Activated T-helper 1 cell treated with anti-CD3 and anti-CD28 coated beads, Interleukin-12 subunit alpha, Interleukin-12 subunit beta, Interleukin-2, Interleukin-4 antibody, amounts not matched to agents 30 ng/mL and 10 ng/mL and 1 ng/mL, durations not matched to agents 14 hours and 24 hours and 36 hours (primary cell): ENCODE measurements at places on chromosomes 3 and 15. TPM values are rescaled to one million over a fixed set of nuclear protein-coding genes. Genes with fewer than 3 reads are reported as not detected.

DNA sequence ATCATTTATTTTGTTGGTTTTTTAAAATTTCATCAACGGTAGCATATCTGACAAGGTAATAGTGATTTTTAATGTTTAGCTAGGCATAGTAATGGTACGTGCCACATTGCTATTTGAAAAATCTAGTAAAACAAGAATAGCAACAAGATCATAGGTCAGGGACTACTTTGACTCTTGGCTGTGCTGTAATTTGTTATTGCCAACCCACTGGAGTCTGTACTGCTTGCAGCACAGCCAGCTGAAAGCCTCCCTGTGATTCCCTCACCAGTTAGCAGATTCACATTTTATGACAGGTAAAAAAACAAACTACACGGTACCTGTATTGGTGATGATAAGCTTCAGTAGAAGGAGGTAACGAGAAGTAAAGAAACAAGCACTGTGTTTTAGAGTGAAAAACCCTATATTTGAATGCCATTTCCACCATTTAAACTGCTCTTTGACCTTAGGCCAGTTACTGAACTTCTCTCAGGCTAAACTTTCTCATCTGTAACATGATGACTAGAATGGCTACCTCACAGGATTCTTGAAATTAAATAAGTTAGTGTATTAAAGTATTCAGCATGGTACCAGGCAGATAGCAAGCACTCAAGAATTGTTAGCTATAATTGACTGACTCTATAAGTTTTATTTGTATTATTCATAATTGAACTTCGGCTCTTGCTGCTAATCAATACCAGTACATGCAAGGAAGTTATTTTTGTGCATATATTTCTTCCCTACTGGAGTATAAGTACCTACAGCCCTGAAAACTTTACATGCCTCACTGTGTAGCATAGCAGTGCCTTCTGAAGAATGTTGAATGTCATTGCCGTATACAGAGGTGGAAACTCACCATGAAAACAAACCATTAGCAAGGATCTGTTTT is 16.1 kb downstream of the FILIP1L start:
- H3K4me1 ChIP-seq: peaks cover 15% of the 10 kb centered on the region
- H3K4me3 ChIP-seq: no peak overlapping the region
- H3K27me3 ChIP-seq: no peaks in the 10 kb centered on the region
- no peak for DNase-seq
- H3K27ac ChIP-seq: no peak overlapping the region
- H3K36me3 ChIP-seq: peaks cover 21% of the 10 kb centered on the region

NMNAT3 gene
- total RNA-seq: 1.1 and 1.2 TPM in 2 replicates

IL17RB gene
- 0.91 and 1.2 TPM in 2 replicates for total RNA-seq

- no peak overlapping the region for H3K27ac ChIP-seq
- H3K27me3 ChIP-seq: peaks cover 3% of the 10 kb centered on the region
- no peak for DNase-seq
- peaks cover 5% of the 10 kb centered on the region for H3K4me1 ChIP-seq
- peaks cover 3% of the 10 kb centered on the region for H3K36me3 ChIP-seq
These were observed 145.9 kb upstream of the LIPC start for GRCh38 chr15:58285921-58286278.

DNA sequence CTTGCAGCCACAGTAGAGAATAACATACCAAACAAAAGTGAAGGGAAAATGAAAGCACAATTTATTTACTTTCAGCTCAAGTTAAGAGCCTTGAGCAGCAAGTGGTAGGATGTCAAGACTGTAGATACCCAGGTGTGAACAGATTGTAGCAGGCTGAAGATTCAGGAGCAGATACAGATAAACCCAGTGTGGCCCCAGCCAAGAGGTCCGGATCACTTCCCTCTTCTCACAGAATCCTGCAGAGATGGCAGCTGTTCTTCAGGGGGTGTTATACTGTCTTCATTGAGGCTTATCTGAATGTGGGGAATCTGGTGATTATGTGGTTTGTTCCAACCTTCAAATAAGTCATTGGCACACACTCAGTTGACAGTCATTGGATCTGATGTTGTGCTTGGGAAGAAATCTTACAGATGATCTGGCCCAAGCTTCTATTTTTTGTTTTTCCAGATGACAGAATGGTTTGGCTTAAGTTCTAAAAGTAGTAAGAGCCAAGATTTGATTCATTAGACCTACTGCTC is 2.2 kb downstream of the STARD9 start:
- no peak overlapping the region for H3K27ac ChIP-seq
- peaks cover 25% of the 10 kb centered on the region for H3K27me3 ChIP-seq
- peak overlapping the region; percentile 16 for H3K4me3 ChIP-seq
- peaks cover 7% of the 10 kb centered on the region for H3K36me3 ChIP-seq
- H3K4me1 ChIP-seq: peaks cover 54% of the 10 kb centered on the region

DNA sequence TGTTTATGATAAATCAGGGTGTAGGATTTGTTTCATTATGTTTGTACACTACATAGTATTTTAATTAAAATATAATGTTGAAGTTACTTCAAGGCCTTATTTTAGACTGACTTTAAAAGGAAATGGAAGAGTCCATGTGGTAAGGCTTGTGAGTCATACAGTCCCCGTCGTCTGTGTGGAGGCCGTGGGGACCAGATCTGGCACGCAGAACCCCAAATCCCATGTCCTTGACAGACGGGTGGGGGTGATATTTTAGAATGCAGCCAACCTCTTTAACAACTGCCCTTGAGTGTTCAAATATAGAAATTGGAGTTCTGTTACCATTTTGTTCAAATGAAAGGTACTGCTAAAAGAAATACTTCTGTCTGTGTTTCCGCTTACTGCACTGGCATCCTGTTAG is 35.8 kb downstream of the ABHD17C start:
- H3K27ac ChIP-seq: no peak overlapping the region
- no peak for DNase-seq
- no peaks in the 10 kb centered on the region for H3K36me3 ChIP-seq
- no peaks in the 10 kb centered on the region for H3K4me1 ChIP-seq
- H3K27me3 ChIP-seq: no peaks in the 10 kb centered on the region

CPN2 gene
- total RNA-seq: not detected in 2 replicates

ITIH1 gene
- not detected in 2 replicates for total RNA-seq

GRCh38 chr15:68275165-68275746 is 2.3 kb upstream of the FEM1B start:
- no peak overlapping the region for H3K27ac ChIP-seq
- peaks cover 16% of the 10 kb centered on the region for H3K36me3 ChIP-seq
- DNase-seq: no peak
- H3K4me1 ChIP-seq: peaks cover 45% of the 10 kb centered on the region

WDR93 gene
- total RNA-seq: not detected in 2 replicates

DNA sequence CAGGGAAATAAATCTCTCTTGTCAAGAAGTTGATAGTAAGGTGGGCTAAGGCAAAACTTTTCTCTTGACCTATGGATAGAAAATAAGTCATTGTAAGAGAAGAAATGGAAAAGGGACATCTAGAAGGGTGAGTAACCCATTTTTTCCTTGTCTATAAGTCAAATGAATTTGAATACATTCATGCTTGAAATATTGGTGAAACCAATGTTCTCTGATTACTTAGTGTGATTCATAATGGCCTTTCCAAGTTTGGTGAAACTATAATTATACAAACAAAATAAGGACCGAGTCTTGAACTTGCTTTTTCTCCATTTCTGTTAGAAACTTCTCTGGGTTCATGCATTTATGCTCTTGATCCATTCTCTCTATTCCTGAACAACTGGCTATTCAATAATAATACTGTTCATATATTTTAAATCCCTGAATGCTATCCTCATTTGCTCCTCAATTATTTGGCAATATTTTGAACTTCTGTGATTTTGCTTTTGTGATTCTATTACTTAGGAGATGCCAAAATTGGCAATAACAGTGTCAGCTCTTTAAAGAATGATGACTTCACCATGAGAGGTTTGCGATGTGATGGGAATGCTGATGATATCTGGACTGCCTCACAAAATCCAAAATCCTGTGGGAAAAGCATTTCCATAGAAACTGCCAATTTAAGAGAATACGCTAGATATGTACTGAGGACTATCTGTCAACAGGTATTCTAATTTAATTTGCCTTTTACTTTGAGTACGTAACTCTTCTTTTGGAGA is 12.3 kb downstream of the P2RY12 start:
- DNase-seq: no peak
- no peaks in the 10 kb centered on the region for H3K36me3 ChIP-seq
- H3K4me3 ChIP-seq: no peak overlapping the region
- H3K4me1 ChIP-seq: no peaks in the 10 kb centered on the region
- H3K27me3 ChIP-seq: peaks cover 7% of the 10 kb centered on the region
- H3K27ac ChIP-seq: no peak overlapping the region

GRCh38 chr15:40493089-40493840 is 22.5 kb downstream of the CHST14 start:
- H3K27me3 ChIP-seq: peaks cover 12% of the 10 kb centered on the region
- H3K4me3 ChIP-seq: peak overlapping the region; percentile 2
- H3K36me3 ChIP-seq: no peaks in the 10 kb centered on the region

GRCh38 chr15:37933666-37934065 is 774 bp upstream of the TMCO5A start:
- no peaks in the 10 kb centered on the region for H3K36me3 ChIP-seq
- no peak overlapping the region for H3K27ac ChIP-seq
- DNase-seq: no peak

DLL4 gene
- 0.29 and 0.36 TPM in 2 replicates for total RNA-seq

GASK1A gene
- not detected in 2 replicates for total RNA-seq

DNA sequence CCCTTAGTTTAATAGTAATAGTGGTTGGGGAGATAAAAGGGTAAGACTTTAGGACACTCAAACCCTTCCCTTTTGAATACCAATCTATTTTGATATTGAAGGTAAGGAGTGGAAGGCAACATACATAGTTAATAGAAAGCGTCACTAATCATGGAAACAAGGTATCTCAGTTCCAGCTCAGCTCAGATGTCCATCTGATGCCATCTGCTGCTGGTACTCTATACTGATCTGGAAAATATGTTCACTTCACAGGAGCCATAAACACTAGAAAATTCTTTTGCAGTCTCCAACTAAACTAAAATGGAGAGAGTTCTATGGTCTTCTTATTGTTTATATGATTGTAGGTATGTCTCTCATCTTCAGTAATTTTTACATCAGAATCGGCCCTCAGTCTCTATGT is 1777.1 kb downstream of the OTOL1 start:
- no peaks in the 10 kb centered on the region for H3K36me3 ChIP-seq
- no peak overlapping the region for H3K27ac ChIP-seq
- DNase-seq: no peak

DNA sequence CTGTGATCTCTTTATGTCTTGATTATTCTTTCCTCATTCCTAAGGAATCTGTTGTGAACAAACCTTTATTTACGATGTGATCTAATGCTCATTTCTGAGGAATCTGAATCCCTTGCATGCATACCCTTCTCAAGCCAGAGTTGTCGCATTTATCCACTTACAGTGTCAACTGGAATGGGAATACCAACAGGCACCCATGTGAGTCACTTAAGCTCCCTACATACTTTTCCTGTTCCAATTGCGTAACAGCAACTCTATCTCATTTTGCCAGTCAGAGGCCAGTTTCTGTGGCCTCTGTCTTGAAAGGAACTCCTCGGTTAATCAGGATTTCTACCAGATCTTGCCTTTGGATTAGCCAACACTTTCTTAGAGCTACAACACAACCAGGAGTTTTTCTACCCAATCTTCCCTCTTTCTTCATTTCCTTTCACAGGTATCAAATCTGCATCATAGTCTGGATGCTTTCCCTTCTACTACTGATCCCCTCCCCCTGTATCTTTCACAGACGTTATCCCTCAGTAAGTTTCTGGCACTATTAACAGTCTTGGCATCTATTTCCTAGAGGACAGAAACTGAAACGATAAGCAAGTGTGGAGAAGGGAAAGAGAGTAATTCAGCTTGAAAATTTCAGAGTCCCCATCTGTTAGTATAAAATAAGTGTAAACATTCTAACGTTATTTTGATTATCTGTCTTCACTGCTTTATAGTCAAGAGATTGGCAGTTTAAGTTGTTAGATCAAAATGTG is 66.8 kb upstream of the BCHE start:
- H3K27me3 ChIP-seq: no peaks in the 10 kb centered on the region
- no peak overlapping the region for H3K4me3 ChIP-seq
- no peak overlapping the region for H3K27ac ChIP-seq
- no peak for DNase-seq
- H3K4me1 ChIP-seq: no peaks in the 10 kb centered on the region

DNA sequence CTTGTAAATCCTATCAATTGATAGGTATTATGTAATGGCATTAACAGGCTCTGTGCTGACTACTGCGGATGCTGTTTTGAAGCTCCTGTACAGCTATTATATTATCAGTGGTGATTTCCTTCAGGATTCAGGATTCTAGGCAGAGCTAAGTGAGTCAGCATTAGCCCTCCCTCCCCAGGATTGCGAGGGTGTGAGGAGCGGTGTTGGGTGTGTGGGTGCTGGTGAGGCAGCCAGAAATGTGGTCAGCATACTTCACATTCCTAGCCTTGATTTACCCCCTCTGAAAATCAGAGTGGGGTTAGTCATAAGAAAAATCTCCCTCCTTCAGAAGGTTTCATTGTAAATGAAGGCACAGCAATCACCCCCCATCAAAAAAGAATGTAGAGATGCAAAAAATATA is 72.5 kb downstream of the SNTN start:
- no peak for DNase-seq
- H3K27ac ChIP-seq: no peak overlapping the region
- no peak overlapping the region for H3K4me3 ChIP-seq
- H3K4me1 ChIP-seq: no peaks in the 10 kb centered on the region
- no peaks in the 10 kb centered on the region for H3K27me3 ChIP-seq

SLC12A8 gene
- total RNA-seq: 1.1 TPM in 2 replicates

GOLGA8O gene
- 2.9 and 3.3 TPM in 2 replicates for total RNA-seq

DNA sequence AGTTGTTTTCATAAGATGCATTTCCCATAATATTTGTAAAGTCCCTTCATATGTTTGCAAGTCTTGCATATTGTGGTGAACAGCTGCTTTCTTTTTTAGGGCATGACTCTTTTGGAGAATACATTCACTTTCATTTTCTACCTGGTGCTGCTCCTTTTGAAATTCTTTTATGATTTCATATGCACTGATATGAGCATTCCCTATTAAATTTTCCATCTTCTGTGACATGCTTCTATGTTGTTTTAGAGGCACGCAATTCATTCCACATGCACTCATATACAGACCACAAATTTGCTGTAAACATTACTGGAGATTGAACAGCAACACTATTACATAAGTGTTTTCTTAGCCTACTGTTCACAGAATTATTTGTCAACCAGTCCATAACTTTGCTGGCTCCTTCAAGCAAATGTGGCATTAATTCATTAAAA is 92.8 kb upstream of the TNFSF10 start:
- no peaks in the 10 kb centered on the region for H3K27me3 ChIP-seq
- peak overlapping the region; percentile 90 for H3K27ac ChIP-seq
- peak overlapping the region; percentile 49 for H3K4me3 ChIP-seq
- peaks cover 31% of the 10 kb centered on the region for H3K4me1 ChIP-seq

TMCO5A gene
- total RNA-seq: not detected in 2 replicates

CADM2 gene
- total RNA-seq: not detected in 2 replicates

- no peaks in the 10 kb centered on the region for H3K4me1 ChIP-seq
- no peak for DNase-seq
- no peak overlapping the region for H3K27ac ChIP-seq
- peaks cover 8% of the 10 kb centered on the region for H3K27me3 ChIP-seq
These were observed 8.9 kb downstream of the CCDC13 start for GRCh38 chr3:42764115-42764514.

DNA sequence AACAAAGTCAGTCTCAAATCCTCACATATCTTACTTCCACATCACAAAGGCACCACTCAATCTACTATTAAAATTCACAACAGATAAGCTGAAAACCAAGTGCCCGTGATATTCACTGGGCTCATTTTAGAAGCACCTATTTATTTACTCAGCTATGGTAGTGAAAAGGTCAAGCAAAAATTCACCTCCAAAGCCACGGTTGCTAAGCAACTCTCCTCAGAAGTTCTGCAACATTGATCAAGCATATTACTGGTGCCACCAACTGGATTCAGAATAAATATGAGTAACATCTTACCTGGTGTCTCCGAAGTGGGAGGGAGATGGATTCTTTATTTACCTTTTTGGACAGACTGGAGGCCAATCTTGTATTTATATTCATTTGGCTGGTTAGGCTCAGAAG is 714.8 kb downstream of the FHIT start:
- H3K36me3 ChIP-seq: no peaks in the 10 kb centered on the region
- no peak for DNase-seq
